ENCODE measurements at places on chromosomes 5 and 9.

DNA sequence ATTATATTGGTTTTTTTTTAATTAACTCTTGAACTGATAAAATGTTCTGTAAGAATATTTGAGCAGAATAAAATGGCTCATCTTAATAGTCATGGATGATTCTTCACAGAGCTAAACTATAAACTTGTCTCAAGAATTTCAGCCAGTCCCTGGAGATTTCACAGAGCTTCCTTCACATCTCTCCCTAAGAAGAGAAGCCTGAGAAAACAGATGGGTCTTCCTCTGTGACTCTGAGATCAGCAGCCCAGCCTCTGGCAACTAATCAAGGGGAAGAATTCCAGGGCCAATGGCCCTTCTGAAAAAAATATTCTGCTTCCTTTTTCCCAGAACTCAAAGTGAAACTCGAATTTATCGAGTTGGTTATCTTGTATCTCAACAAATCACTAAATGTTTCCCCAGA lies 122.2 kb upstream of the ITGA1 start:
- no peak for DNase-seq

GRCh38 chr5:151601391-151601790 lies 10.3 kb upstream of the FAT2 start:
- no peak for DNase-seq

- DNase-seq: no peak
Measured at GRCh38 chr9:23117616-23118015, 671.0 kb downstream of the DMRTA1 start.

DNA sequence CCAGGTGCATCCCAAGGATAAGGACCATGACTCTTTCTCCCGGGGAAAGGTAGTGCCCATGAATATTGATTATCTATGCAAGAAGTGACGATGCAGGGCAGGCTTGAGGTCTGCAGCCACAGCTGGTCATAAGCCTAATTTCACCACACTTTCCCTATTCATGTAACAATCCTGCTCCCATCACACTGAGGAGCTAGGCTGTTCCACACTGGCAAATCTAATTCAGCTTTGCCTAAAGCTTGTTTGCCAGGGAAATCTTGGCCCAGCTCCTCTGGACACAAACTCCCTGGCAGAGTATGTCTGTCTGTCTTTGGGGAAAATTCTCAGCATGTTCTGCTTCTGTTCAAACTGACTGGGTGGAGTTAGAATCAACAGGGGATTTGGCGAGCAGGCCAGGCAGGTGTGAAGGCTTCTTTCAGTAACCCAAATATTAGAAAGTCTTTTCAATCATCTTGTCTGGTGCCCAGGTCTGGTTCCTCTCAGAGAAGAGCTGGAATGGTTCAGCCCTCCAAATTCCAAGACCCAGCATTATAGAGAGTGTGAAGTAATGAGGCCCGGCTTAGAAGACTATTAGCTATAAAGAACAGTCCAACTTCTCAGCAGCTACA lies 88.5 kb upstream of the SPDL1 start:
- no peak for DNase-seq

- no peak for DNase-seq
Measured at GRCh38 chr5:6542421-6543345, 90.2 kb downstream of the NSUN2 start.

GRCh38 chr5:116451905-116452450 lies 122.6 kb downstream of the SEMA6A start:
- DNase-seq: no peak

- DNase-seq: no peak
Measured at GRCh38 chr5:82473262-82473661, 195.1 kb upstream of the RPS23 start.
